Stimulated activated naive CD8-positive, alpha-beta T cell treated with anti-CD3 and anti-CD28 coated beads, Interleukin-15, Interleukin-2, amounts not matched to agents 100 U/mL and 50 U/mL, for 24 hours (primary cell): ENCODE measurements at places on chromosomes 6 and 20.

DNA sequence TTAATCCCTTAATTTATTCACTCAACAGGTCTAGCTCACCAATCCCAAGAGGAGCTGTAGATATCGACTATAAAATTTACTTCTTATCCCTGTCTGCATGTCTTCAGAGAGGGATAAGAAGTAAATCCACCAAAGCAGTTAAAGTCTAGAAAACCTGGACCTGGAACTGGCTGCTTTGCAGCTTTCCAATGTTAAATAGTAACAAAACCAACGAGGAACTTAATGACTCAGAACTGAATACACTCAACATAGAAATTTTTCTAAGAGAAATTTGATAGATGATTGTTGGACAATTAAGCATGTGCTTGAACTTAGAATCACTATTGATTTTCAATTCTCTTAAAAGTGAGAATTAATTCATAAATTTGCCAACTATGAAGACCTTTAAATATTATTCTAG lies 11.5 kb upstream of the TMEM244 start:
- no peak for DNase-seq

DNA sequence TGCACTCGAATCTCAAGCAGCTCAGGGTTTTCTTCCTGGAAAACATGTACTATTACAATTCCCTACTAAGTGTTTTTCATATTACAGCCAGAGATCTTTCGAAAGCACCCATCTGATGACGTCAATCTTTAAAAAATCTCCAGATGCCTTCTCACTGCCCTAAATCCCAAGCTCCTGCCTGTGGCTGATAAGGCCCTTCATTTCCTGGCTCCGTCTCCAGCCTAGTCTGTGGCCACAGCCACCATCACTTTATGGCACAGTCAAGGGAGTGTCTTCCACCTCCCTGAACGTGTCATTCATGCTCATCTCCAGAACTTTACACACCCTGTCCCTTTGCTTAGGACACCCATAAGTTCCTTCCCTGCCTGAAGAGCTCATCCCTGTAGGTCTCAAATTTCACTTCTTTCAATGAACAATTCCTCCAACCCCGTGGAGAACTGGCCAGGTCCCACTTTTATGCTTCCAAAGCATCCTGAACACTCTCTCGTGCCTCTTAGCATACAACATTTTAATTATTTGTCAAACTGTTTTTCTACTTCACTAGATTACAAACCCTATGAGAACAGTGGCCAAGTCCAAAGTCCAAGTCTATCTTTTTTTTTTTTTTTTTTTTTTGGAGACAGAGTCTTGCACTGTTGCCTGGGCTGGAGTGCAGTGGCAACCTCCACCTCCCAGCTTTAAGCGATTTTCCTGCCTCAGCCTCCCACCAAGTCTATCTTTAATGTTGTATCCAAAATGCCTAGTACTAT lies 106.1 kb upstream of the AGPAT4 start:
- DNase-seq = no peak

DNA sequence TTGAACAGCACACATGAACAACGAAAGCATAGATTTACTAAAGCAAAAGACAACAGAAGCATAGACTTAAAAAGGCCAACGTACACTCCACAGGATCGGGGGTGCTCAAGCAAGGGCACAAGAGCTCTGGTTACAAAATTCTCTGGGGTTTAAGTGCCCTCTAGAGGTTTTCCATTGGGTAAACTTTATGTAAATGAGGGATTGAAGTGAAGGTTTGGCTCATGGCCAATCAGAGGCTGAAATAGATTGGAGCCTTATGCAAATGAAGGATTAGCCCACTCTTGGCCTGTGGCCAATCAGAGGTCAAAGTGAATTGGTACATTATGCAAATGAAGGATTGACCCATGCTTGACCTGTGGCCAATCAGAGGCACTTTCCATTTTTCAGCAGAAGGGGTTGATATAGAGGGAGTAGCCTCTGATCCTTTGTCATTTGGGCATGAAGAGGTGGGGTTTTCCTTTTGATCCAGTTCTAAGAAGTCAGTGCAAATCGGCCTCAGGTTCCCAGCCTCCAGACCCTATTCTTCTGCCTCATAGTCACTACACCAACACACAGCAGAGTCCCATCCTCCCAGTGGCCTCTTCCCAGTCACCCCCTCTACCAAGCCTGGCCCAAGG lies 244.9 kb downstream of the THBS2 start:
- DNase-seq = no peak

GRCh38 chr6:139129284-139129683 lies 5.6 kb upstream of the HECA start:
- DNase-seq = no peak

DNA sequence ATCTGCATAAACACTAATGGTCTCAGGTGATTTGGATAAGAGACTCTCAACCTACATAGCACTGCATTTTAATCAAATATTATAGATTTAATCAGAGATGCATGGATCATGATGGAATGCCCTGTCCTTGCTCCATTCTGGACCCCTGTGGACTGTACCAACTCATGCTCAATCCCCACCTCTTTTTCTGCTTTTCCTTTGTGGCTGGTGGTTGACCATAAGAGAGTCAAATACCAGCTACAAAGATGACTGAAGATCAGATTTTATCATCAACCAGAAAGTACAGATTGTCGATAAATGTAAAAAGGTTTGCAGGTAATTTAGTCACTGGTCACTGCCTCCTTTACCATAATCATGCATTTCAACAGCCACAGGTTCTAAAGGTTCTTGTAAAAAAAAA lies 116.2 kb downstream of the ME1 start:
- DNase-seq = no peak
